Stimulated activated CD4-positive, alpha-beta T cell treated with anti-CD3 and anti-CD28 coated beads, Interleukin-12 subunit alpha, Interleukin-12 subunit beta, amount 100 ng/mL, for 48 hours (primary cell): ENCODE measurements at places on chromosomes 1 and 21.
A peak's percentile ranks its signal among the peaks of the same experiment; 100 is the strongest.

GRCh38 chr1:193335806-193336428, 149.5 kb upstream of the B3GALT2 start:
- no peak for DNase-seq

GRCh38 chr1:161177936-161178244, 583 bp upstream of the B4GALT3 start:
- no peak for DNase-seq

GRCh38 chr1:206579747-206580437, 32.4 kb downstream of the EIF2D start:
- peak; percentile 87 for DNase-seq

- no peak for DNase-seq
Observed at GRCh38 chr1:244316407-244316806, 135.3 kb downstream of the ADSS2 start.

- DNase-seq = no peak
Observed at GRCh38 chr1:73604211-73604610, 593.8 kb downstream of the LRRIQ3 start.
